ENCODE measurements at places on chromosomes 1 and 21.

GRCh38 chr1:155941845-155942531 lies 550 bp downstream of the RXFP4 start:
- no peak for DNase-seq

DNA sequence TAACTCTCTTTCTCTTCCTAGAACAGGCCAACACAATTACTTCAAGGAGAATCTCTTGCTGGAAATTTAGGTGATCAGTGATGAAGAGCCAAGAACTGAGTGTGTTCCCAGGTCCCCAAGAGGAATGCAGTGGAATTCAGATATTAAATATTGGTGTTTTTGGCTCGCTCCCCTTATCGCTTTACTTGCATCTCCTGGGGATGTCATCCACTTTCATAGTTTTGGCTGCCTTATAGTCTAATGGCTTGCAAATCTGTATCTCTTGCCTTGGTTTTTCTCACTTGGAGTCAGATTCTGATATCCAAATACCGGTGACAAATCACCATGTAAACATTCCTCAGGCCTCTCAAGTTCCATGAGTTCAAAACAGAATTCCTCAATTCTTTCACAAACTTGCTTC lies 151.0 kb upstream of the C1orf87 start:
- no peak for DNase-seq

DNA sequence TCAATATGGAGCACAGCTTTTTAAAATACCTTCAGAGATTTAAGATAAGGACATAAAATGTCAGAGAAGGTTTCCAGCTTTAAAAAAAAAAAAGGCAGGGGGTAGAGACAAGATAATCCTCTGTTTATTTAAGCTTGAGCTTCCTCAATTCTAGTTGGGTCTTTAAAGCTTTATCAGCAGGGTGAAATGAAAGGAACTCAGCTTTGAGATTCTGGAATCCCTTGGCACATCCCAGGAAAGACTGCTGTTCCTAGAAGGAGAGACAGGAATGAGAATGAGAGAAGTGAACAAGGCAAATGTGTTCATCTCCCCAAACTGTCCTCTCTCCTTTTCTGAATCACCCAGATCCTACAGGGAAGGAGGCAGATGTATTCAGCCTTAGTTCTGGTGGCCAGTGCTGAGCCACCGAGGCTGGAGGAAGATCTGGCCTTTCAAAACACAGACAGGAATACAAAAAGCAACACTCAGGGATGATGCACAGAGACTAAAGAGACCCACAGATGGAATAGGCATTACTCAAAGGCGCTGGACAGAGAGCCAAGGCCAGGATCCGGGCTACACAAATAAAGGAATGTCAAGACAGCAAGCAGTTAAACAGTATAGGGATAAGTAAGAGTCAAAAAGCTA lies 385.8 kb upstream of the DUSP10 start:
- no peak for DNase-seq

- peak; percentile 66 for DNase-seq
Observed at GRCh38 chr1:229863651-229864545, 203.1 kb upstream of the GALNT2 start.

DNA sequence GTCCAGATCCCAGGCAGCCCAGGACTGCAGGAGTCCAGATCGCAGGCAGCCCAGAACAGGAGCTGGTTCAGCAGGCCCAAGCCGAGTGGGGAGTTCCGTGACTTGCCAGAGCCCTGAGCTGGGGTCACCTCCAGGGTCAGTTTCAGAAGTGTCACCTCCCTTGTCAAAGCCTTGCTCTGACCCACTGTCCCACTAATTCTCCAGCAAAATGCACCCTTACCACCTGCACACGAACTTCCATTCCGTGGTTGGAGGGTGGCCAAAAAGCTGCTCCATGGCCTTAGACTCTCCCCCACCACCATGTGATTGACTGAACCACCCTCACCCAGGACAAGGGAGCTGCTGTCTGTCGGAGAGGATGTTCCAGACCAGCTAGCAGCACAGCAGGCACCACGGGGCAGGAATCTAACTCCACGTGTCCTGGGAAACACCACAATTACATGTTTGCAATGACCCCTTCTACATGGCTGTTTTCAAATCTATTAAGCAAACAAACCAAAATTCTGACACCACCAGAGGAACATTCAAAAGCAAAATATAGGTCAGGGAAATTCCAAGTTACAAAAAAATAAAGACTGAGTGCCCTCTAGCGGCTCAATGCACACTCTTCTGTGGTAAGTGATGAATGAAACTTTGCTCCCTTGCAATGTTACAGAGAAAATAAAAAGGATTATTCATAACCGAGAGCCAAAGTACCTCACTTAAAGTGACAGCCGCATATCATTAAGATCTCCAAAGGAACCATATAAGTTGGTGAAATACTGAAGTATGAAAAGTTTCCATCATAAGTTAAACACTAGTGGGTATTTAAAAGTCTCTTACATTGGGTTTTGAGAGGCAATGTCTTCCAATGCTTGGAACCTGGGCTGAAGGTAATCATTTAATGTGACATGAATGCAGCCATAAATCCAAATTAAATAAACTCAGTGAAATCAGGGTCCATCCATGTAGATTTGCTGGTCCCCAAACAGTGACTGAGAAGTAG lies 76.3 kb downstream of the NPHP4 start:
- DNase-seq = peak; percentile 80

DNA sequence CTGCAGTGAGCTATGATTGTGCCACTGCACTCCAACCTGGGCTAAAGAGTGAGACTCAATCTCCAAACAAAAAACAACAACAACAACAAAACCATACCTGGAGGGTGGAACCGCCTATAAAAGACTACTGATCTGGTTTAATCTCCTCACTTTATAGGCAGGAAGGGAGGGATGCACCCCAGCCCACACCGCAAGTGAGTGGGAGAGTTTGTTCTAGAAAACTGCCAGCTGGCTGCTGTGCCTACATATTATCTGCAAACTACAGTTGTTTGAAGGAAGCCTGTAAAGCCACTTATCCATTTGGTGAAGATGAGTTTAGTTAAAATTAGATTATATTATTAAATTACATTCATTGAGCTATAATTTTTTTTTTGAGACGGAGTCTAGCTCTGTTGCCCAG lies 9.1 kb upstream of the SRSF10 start:
- no peak for DNase-seq

- no peak for DNase-seq
Observed at GRCh38 chr1:235411489-235412486, 44.6 kb downstream of the TBCE start.

- no peak for DNase-seq
Observed at GRCh38 chr1:119222271-119222670, 81.8 kb upstream of the WARS2 start.

DNA sequence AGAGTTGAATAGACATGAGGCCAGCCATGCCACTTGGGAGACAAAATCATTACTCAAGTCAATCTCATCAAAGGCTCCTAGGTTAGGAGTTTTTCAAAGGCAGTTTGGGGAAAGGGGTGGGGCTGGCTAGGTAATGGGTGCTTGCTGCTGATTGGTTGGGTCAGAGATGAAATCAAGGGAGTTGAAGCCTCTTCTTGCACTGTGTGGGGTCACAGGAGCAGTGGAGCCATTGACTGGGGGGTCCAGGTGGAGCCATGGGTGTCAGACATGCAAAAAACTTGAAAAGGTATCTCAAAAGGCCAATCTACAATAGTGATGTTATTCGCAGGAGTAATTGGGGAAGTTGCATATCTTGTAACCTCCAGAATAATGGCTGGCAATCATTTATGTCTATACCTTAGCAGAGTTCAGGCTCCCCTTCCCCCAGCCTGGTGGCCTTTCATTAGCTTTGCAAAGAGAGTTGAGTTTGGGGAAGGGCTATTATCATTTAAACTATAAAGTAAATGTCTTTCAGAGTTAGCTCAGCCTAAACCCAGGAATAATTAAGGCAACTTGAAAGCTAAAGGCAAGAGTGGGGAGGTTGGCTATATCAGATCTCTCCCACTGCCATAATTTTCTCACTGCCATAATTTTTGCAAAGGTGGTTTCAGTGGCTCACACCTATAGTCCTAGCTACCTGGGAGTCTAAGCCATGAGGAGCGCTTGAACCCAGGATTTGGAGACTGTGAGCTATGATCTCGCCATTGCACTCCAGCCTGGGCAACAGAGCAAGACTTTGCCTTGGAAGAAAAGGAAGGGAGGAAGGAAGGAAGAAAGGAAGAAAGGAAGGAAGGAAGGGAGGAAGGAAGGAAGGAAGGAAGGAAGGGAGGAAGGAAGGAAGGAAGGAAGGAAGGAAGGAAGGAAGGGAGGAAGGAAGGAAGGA lies 7.8 kb upstream of the PINK1 start:
- no peak for DNase-seq

DNA sequence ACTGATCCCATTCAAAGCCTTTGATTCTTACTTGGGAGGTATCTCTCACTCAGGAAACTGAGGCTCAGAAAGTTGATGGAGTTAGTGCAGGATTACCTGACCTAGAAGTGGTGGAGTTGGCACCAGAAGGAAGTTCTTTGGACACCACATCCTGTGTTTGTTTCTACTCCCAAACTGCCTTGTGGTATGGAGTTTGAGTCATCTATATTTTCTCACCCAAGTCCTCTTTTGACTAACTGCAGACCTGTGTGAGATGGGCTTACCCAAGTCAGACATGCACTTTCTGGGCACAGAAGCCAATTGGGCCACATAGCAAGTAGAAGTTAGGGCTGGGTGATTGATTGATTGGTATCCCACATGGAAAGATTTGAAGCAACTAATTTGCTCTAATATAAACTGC lies 36.1 kb downstream of the FGGY start:
- no peak for DNase-seq

- no peak for DNase-seq
Observed at GRCh38 chr1:54998677-54999076, at the start of gene BSND. TSS of gene BSND (plus strand) at chr1:54998933. CDS start at chr1:54999187, 254 bp downstream.

- peak; percentile 41 for DNase-seq
Observed at GRCh38 chr21:32131960-32132359, 146.9 kb downstream of the MIS18A start.

- no peak for DNase-seq
Observed at GRCh38 chr1:91683598-91683951, 182.9 kb downstream of the CDC7 start.

DNA sequence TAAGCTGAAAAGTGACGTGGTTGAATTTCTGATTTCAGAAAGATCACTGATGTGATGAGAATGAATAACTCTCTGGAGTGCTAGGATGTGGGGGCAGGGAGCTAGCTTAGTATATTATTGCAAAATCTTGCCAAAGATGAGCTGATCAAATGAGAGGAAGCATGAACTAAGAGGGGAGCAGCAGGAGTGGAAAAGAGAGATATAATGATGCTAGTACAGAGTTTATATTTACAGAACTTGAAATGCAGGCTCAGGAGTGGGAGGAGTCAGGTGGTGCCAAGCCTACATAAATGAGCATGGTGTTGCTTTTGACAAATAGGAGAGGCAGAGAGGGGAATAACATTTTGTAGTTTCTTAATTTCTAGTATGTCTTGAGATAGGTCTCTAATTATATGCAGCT lies 38.1 kb upstream of the NBL1 start:
- DNase-seq = no peak

DNA sequence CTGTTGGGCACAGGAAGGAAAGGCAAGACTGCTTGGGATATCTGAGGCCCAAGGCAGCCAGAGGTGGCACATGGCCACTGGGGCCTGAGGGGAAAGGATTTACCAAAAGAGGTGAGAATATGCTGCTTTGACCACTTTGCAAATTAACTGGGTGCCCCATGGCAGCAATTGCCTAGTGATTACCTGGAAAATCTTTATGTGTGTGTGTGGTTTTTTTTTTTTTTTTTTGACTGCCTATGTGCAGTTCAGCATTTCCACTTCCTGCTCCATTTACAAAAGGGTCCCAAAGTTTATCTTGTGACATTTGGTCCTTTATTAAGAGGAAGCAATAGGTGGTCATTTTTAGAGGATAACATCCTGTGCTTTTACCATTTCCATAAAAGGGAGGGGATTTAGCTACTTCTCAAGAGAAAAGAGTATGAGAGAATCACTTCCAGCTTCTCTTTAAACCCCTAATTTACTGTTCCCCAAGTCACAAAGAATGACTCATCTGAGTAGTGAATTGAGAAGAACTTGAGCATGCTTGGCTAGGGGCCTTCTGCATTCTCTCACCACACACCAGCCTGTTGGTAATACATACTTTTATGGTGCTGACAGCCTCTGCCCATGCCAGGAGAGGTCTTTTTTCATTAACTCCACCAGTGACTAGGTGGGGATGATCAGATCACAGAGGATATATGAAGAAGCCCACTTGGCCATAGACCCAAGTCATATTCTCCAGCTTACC lies 52.1 kb downstream of the SYDE2 start:
- DNase-seq = no peak

DNA sequence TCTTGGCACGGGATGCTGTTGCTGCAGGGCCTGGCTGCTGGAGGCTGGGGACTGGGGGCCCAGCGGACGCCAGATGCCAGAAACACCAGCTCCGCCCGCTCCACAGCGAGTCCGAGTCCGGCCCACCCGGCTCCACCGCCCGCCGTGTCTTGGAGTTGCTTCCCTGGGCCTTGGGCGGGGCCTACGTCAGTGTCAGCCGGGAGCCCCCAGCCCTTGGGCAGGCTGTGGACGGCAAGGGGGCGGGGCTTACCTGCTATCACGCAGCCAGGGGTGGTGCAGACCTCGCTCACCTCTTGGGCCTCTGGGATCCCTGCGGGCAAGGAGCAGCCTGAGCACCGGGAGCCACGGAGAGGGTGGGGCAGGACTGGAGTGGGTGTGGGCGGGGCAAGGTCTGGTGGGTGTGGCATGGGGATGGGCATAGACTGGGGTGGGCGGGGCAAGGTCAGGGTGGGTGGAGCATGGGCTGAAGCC lies 21.8 kb downstream of the MMEL1 start:
- DNase-seq = peak; percentile 73

- peak; percentile 14 for DNase-seq
Observed at GRCh38 chr1:45327644-45328515, 1.2 kb downstream of the HPDL start.

DNA sequence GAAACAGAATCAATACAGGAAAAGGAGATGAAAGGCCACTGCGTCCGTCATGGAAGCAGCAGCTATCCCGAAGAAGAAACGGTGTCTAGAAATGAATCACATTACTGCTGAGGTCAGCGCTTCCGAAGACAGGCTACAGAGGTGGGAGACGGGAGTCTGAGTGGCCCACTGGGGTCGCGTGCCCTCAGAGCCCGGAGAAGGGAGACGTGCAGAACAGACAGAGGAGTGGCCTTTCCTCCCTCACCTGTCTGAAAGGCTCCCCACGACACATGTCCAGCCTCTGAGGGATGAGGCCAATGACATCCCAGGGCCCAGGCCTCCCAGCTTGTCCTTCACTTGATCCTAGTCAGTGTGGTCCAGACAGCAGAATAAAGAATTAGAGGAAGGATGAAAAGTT lies 35.9 kb downstream of the VPS26C start:
- DNase-seq = no peak

DNA sequence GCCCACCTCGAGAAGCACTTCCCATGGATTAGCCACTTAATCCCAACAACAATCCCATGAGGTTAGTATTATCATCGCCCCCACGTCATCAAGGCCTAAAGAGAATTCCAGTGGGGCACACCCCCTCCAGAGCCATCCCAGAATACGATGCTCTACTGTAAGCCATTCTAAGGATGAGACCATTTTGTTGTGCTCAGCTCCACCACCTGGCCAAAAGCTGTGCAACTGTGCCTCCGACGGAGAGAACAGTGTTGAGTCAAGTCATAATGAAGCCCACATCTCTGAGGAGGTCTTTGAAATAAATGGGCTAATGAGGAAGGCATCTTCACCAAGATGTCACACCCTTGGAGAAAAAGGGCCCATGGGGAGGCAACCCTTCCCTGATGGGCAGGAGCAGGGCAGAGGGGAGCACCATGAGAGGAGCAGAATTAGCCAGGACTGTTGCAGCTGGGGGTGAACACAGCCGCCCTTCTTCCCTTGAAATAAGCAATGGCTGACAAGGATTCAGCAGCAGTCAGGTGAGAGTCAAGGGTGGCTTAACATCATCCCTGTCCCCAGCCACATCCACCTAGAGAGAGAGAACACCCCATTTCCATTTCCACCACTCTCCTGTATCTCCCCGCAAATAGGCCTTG lies 14.6 kb downstream of the SYF2 start:
- no peak for DNase-seq
